HFF-Myc (cell line): ENCODE measurements at places on chromosomes 16 and 17.

DNA sequence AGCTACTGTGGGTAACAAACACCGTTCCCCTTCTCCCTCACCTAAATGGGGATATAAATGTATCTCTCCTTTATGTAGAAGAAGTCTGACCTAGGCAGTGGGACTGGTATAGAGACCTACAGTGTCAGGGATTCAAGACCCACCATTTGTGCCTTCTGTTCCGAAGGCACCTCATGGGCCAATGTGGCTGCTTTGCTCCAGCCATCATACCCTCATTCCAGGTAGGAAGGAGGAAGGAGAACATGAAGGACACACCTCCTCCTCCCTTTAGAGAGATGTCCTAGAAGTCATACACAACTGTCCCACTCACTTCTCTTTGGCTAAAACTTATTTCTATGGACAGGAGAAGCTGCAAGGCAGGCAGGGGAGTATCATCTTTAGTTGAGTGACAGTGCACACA is 8.3 kb upstream of the CRISPLD2 start:
- DNase-seq, result no peak

DNA sequence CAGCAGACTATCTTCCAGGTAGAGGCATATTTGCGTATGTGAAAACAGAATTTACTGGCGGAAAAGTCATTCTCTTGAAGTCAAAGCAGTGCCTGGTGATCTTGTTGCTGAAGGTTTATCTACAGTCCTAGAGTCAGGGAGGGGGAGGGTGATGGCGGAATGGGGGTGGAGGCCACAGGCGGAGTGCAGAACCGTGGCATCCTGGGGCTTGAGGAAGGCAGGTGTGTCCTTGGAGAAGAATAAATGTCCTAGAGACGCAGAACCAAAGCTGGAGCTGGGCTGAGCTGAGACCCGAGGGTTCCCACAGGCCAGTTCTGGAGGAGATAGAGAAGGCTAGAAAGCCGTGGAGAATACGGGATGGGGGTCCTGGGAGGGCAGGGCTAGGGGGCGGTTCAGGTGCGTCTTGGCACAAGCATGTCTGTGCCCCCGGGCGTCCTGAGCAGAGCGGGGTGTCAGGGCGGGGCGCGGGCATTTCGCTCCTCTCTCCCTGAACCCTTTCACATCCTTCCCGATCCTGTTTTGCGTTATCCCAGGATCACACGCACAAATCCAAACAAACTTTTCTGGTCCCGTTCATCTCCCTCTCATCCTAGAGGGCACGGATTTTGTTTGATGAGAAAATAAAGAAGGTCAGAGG is 76.9 kb upstream of the CREBBP start:
- no peak for DNase-seq

DNA sequence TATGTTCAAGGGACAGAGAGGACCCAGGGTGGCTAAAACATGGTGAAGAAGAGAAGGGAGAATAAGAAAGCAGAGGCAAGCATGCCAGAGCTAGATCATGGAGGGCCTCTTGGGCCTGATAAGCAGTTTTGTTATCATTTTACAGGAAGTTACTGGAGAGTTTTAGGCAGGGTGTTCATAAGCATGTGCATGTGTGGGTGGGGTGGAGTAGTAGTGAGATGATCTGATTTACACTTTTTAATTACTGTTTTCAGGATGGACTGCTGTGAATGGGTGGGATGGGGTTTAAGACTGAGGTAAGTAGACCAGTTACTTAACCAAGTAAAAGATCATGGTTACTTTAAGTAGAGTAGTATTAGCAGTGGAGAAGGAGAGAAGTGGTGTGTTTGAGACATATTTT is 173.6 kb downstream of the PHKB start:
- no peak for DNase-seq

DNA sequence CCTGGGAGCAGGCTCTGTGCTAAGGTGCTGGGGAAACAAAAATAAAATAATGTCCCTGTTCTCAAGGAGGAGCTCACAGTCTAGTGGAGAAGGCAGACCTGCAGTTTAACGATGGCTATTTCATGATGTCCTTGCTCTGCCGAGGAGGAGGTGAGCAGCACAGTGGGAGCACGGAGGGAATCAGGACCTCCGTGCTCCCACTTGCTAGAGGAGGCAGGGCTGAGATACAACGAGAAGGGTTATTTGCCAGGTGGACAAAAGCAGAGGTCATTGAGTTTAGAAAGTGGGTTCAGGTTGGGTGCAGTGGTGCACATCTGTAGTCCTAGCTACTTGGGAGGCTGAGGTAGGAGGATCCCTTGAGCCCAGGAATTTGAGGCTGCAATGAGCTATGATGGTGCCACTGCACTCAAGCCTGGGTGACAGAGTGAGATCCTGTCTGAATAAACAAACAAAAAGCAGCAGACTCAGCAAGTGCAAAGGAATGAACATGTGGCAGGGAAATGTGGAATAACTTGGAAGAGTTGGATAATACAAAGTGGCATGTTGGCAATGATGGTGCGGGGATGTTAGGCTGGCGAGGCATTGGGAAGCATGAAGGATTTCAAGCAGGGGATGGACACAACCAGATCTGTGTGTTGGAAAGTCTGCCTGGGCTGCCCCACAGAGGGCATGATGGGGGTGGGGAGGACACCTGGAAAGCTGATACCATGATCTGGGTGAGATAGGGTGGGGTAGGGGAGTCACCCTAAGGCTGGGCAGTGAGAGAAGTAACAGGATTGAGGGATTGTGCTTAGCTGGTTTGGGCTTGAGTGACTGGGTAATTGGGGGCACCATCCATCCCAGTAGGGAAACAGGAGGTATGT is 12.8 kb upstream of the TNS4 start:
- DNase-seq, result no peak

- DNase-seq, result no peak
Observed at GRCh38 chr16:12482455-12483220, 321.0 kb downstream of the CPPED1 start.

DNA sequence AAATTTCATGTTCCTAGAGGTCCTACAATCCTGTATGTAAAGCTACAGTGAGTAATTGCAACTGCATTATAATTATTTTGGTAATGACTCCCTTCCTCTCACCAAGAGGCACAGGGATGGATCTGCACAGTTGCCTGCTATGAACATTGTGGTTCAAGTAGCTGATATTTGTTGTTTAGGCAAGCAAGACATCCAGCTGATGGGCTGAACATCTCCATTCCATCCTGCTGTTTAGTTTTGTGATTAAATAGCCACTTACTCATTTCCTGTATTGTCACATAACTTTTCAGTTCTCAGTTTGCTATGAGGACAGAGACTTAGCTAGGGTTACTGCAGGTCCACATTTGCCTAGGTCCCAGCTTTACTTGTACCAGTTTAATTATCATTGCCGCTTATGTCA is 181.2 kb upstream of the TBX2 start:
- DNase-seq, result no peak

DNA sequence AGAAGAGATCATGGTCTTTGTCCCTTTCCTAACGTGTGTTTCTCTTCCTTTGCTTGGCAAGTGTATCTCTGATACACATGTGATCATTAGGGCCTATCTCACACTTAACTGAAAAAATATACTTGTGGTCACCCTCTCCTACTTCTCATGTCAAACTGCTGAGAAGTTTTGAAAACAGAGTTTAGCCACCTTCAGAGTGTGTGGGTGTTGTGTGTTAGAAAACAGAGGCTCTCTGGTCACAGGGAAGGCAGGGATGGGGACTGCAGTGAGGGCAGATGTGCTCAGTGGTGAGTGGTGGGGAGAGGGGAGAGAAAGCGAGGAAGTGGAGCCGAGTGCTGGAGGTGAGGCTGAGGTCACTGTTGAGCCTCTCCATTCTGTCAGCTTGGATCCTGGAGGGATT is 29.4 kb downstream of the GRB7 start:
- DNase-seq, result no peak

- DNase-seq, result no peak
Observed at GRCh38 chr16:6019490-6019991, 921.9 kb upstream of the EEF2KMT start.

DNA sequence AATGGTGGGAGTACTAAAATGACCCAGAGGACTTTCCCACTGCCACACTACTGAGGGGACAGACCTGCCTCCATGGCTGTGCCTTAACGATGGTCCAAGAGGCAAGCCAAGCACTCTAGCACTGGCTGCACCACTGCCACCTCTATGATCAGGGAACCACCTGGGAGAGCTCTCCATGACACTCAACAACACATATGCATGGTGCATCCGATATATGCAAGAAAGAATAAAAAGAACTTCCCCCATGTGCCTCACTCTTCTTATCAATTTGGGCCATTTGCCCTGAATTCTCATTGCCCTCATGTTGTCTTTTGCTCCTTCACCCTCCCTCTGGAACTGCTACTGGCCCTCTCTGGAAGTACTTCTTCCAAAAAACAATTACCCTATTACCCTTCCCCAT is 99.5 kb downstream of the HS3ST3A1 start:
- DNase-seq, result no peak

DNA sequence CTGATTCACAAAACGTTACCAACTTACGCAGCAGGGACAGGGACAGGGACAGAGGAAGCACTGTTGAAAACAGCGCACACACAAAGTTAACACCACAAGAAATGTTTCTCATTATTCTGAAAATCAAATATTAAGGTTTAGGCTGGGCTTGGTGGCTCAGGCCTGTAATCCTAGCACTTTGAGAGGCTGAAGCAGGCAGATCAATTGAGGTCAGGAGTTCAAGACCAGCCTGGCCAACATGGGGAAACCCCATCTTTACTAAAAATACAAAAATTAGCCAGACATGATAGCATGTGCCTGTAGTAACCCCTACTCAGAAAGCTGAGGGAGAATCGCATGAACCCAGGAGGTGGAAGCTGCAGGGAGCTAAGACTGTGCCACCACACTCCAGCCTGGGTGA is 4.2 kb downstream of the CYTH1 start:
- DNase-seq, result no peak

- no peak for DNase-seq
Observed at GRCh38 chr16:14399378-14400284, 230.4 kb downstream of the PARN start.

GRCh38 chr16:11716336-11716735 is 26.3 kb downstream of the TXNDC11 start:
- no peak for DNase-seq

GRCh38 chr16:79483336-79483735 is 117.2 kb downstream of the MAF start:
- no peak for DNase-seq

DNA sequence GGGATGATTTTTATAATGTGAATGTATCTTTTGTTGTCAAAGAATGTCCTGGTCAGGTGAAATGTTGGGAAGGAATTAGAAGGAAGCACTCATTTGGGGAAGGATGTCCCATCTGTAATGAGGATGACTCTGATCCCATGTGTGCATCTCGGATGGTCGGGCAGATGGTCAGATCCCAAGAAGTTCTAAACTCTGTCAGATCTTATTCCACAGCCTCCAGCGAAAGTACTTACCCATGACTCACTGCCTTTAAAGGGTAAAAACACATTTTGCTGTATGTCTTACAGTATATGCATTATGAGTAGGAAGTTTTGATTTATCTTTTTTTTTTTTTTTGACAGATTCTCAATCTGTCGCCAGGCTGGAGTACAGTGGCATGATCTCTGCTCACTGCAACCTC is 548 bp upstream of the KRTAP4-11 start:
- DNase-seq, result peak; percentile 51

GRCh38 chr17:82120148-82120547 is 22.1 kb upstream of the FASN start:
- peak; percentile 62 for DNase-seq

DNA sequence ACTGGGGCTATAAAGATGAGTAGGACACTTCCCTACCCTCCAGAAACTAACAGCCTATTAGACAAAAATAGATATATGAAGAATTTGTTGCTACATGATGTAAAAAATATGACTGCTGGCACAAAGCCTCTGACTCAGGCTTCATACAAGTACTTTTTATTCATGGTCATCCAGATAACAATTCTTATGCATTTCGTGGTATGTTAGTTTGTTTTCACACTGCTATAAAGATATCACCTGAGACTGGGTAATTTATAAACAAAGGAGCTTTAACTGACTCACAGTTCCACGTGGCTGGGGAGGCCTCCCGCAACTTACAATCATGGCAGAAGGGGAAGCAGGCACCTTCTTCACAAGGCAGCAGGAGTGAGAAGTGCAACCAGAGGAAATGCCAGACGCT is 112.5 kb upstream of the HLF start:
- no peak for DNase-seq

DNA sequence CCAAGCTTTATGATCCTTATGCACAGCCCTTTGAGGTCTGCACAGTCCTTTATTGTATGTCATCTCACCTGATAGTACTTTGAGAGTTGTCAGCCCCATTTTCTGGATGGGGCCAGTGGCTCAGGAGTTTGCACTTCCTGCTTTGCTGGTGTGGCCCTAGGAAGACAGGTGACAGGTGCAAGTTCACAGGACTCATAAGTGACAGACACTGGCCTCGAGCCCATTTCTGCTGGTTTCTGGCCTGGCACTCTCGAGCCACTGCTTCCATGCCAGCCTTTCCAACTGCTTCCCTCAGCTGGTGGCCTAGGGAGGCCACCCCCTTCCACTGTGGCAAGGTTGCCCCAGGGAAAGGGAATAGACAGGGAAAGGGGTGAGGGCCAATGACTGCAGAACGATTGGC is 84.4 kb upstream of the CCL1 start:
- DNase-seq, result no peak

DNA sequence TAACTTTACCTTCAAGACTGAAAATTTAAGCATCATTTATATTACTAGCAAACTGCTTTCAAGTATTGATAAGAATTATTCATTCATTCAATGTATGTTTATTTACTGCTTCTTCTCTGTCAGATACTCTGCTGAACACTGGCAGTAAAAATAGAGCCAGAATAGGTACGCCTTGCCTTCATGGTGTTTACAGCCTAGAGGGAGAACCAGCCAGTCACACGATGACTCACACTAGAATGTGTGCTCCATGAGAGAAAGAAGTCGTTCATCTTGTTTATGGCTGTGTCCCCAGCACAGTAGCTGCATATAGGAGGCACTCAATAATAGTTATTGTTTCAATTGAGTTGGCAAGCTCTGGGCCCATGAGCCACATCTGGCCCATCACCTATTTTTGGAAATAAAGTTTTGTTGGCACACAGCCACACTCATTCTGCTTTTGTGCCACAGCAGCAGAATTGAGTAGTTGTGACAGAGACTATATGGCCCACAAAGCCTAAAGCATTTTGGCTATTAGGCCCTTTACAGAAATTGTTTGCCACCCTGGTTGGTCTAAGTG is 84.2 kb downstream of the TMC6 start:
- no peak for DNase-seq

DNA sequence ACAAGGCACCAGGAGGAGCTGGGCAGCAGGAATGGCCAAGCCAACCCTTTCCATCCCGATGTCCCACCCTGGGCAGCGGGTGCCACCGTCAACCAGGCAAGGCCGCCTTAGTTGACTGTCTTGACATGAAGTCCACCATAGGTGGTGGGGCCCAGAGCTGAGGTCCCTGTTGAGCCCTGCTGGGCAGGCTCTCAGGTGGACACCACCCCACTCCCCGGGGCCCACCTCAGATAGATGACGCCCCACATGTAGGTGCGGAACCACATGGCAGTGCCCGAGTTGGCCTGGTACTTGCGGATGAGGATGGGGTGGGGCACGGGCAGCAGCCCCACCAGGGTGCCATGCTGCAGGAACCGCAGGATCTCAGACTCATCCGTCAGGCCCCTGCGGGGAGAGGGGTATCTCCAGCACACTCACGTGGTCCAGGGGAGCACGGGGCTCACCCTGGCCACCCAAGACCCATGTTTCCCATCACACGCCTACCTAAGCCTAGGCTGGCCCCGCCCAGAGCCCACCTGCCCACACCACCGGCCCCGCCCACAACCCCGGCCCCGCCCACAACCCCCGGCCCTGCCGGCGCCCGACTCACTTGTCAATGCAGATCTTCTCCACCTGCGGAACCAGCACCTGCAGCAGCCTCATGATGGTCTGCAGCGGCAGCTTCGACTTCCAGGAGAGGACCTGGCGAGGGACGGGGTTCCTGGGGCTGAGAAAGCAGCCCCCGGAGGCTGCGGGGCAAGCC is 16.2 kb downstream of the OTOP3 start:
- no peak for DNase-seq
